ENCODE measurements at places on chromosomes 2 and 18. TPM values are rescaled to one million over a fixed set of nuclear protein-coding genes. Genes with fewer than 3 reads are reported as not detected.

- DNase-seq, result no peak
- H3K4me1 ChIP-seq, result peaks cover 28% of the 10 kb centered on the region
- H3K4me3 ChIP-seq, result no peak overlapping the region
- H3K27me3 ChIP-seq, result no peaks in the 10 kb centered on the region
- H3K36me3 ChIP-seq, result no peaks in the 10 kb centered on the region
- no peak overlapping the region for H3K27ac ChIP-seq
Observed at GRCh38 chr2:205657579-205657978, 24.7 kb upstream of the NRP2 start.

The REG3G gene
- total RNA-seq, result not detected

- no peaks in the 10 kb centered on the region for H3K27me3 ChIP-seq
- H3K4me3 ChIP-seq, result no peak overlapping the region
- no peak for DNase-seq
- H3K27ac ChIP-seq, result no peak overlapping the region
Observed at GRCh38 chr2:190635781-190636180, 13.1 kb upstream of the NAB1 start.

The NTSR2 gene
- total RNA-seq, result not detected

DNA sequence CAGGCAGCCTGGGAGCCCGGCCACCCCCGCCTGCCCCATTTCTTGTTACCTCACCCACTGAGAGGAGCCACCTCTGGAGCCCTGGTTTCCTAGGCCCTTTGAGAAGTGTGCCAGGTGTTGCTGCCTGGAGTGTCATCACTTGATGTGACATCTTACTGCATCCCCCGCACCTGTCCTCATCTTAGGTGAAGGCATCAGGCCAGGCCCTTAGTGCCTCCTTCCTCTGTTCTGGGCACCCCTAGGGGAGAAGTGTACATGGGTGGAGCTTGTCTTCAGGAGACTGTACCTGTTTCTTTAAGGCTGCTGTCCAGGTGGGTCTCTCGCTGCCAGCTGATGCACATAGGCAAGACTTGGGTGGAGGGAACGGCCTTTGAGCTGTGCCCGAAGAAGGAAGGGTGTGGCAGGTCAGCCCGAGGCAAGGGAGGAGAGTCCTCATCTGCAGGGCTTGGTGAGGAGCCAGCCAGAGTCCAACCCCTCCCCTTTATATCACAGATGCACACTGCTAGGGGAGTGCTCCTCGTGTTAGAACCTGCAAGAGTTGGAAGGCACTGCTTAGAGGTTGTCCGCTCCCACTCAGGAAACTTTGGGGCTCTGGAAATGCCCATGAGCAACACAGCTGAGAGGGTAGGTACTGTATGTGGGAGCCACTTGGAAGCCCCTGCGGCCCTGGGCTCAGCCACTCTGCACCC, 45.9 kb downstream of the NCK2 start:
- peaks cover 27% of the 10 kb centered on the region for H3K4me1 ChIP-seq
- H3K36me3 ChIP-seq, result no peaks in the 10 kb centered on the region
- no peak overlapping the region for H3K4me3 ChIP-seq
- peak overlapping the region; percentile 38 for H3K27ac ChIP-seq
- DNase-seq, result no peak

DNA sequence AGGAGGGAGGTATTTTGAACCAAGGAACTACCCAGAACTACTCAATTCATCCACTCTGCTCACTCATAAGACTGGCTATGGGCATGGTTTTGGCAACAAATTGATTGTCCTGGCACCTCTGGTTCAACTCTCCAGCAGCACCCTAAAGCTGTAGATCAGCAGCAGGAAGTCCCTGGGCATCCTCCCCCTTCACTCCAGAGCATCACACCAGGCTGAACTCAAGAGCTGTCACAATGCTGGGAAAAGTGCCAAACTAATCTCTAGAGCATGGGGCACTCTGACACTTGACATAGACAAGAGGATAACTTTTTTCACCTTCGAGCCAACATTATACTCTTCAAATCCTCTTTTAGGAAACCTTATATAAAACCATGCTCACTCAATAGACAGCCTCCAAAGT, 154.1 kb upstream of the RBBP8 start:
- no peak for DNase-seq
- H3K36me3 ChIP-seq, result no peaks in the 10 kb centered on the region
- no peak overlapping the region for H3K4me3 ChIP-seq

- DNase-seq, result no peak
- H3K27ac ChIP-seq, result no peak overlapping the region
Observed at GRCh38 chr2:9795071-9795470, 48.2 kb upstream of the TAF1B start.

The LINC00305 gene
- total RNA-seq, result not detected

The BCL2 gene
- 4.2 TPM for total RNA-seq

- no peaks in the 10 kb centered on the region for H3K27me3 ChIP-seq
- no peak overlapping the region for H3K27ac ChIP-seq
- H3K4me3 ChIP-seq, result no peak overlapping the region
- H3K36me3 ChIP-seq, result no peaks in the 10 kb centered on the region
Observed at GRCh38 chr2:22497789-22498188, 887.2 kb upstream of the KLHL29 start.

GRCh38 chr2:202237787-202238233, 587 bp downstream of the SUMO1 start:
- H3K27me3 ChIP-seq, result no peaks in the 10 kb centered on the region
- H3K4me1 ChIP-seq, result peaks cover 15% of the 10 kb centered on the region
- peak; percentile 51 for DNase-seq
- peak overlapping the region; percentile 53 for H3K27ac ChIP-seq
- peak overlapping the region; percentile 65 for H3K4me3 ChIP-seq

- H3K36me3 ChIP-seq, result peaks cover 38% of the 10 kb centered on the region
- DNase-seq, result no peak
- no peaks in the 10 kb centered on the region for H3K27me3 ChIP-seq
- no peak overlapping the region for H3K4me3 ChIP-seq
- no peaks in the 10 kb centered on the region for H3K4me1 ChIP-seq
- H3K27ac ChIP-seq, result no peak overlapping the region
Observed at GRCh38 chr2:197558393-197558792, 42.5 kb downstream of the MOB4 start.

The MCFD2 gene
- 97.6 TPM for total RNA-seq

The KLHL30 gene
- 0.50 TPM for total RNA-seq

The KCNS3 gene
- total RNA-seq, result 4.9 TPM

The CHRND gene
- not detected for total RNA-seq

DNA sequence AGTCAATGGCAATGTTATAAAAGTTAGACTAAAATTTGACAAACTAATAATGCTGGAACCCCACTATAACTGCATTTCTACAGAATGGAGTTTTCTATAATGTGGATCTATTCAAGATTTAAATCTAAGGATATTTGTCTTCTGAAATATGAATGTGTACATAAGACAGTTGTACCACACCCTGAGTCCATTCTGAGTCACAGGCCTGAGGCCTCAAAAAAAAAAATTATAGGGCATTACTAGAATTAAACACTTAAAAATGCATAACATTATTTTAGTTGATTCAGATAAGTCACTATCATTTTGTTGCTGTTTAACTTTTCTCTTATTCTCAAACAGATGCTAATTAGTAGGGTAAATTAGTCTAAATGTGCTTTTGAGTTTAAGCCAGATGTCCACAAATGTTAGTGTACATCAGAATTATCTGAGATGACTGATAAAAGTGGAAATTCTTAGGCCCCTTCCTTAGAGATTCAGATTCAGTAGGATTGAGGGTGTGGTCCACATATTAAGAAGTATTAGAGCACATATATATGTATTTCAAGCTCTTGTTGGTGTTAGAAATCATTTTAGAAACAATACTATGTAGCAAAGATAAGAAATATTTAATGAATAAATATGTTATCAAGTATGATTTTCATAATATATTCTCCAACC, 42.4 kb upstream of the COL5A2 start:
- H3K36me3 ChIP-seq, result no peaks in the 10 kb centered on the region
- H3K27me3 ChIP-seq, result no peaks in the 10 kb centered on the region
- peak overlapping the region; percentile 19 for H3K27ac ChIP-seq

- H3K4me3 ChIP-seq, result no peak overlapping the region
- DNase-seq, result no peak
- no peaks in the 10 kb centered on the region for H3K27me3 ChIP-seq
- peaks cover 34% of the 10 kb centered on the region for H3K4me1 ChIP-seq
- H3K27ac ChIP-seq, result no peak overlapping the region
Observed at GRCh38 chr2:65655000-65655399, 222.6 kb upstream of the SPRED2 start.

The LIMS4 gene
- total RNA-seq, result 2.7 TPM

- DNase-seq, result peak; percentile 10
- H3K27ac ChIP-seq, result no peak overlapping the region
- H3K27me3 ChIP-seq, result no peaks in the 10 kb centered on the region
- H3K4me3 ChIP-seq, result no peak overlapping the region
- no peaks in the 10 kb centered on the region for H3K4me1 ChIP-seq
Observed at GRCh38 chr2:185291035-185291647, 447.5 kb upstream of the FSIP2 start.

The CIDEA gene
- total RNA-seq, result not detected

The DPP4 gene
- not detected for total RNA-seq

- no peaks in the 10 kb centered on the region for H3K36me3 ChIP-seq
- H3K27me3 ChIP-seq, result no peaks in the 10 kb centered on the region
- DNase-seq, result no peak
- H3K27ac ChIP-seq, result no peak overlapping the region
- no peak overlapping the region for H3K4me3 ChIP-seq
- peaks cover 7% of the 10 kb centered on the region for H3K4me1 ChIP-seq
Observed at GRCh38 chr2:205872716-205873115, 190.4 kb downstream of the NRP2 start.

DNA sequence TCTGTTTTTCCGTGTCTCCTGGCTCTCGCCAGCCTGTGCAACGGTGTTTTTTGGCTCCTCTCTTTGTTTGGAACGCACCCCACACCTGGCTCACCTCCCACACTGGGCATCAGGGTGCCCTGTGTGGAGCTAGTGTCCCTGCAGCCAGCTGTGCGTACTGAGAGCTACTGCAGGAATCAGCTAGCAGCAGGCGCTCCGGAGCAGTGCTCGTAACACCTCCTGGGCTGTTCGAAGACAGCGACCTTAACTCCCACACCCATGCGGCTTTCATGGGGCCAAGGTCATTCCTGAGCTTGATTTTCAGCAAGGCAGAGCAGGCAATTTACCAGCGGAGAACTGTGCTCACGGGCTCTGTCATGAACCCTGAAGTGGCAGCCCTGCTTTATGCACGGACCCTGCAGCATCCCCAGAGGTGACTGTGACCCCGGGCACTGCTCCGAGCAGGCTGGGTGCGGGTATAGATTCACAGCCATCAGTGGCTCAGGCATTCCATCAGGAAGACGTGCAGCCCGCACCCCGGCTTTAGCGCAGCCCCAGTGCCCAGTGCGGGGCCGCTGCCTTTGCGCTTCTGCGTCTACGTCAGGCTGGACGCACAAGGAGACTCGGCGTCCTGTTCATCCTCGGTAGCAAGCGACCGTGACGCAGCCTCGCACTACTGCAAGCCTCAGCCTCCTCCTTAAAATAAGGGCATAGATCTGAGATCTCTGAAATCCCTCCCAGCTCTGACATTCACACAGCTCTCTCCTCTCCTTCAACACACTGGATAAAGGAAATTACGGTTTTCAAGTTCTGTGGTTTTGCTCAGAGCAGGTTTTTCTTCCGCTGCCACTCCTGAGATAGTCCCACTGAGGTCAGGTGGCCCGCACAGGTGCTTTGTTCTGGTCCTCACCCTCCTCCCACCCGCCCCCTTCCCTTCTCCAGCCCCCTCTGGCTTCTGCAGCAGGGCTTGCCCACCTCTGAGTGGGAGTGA, 58.2 kb downstream of the ADI1 start:
- no peak overlapping the region for H3K27ac ChIP-seq
- H3K27me3 ChIP-seq, result no peaks in the 10 kb centered on the region
- peak; percentile 31 for DNase-seq
- no peak overlapping the region for H3K4me3 ChIP-seq
- H3K4me1 ChIP-seq, result peaks cover 19% of the 10 kb centered on the region
- peaks cover 33% of the 10 kb centered on the region for H3K36me3 ChIP-seq

DNA sequence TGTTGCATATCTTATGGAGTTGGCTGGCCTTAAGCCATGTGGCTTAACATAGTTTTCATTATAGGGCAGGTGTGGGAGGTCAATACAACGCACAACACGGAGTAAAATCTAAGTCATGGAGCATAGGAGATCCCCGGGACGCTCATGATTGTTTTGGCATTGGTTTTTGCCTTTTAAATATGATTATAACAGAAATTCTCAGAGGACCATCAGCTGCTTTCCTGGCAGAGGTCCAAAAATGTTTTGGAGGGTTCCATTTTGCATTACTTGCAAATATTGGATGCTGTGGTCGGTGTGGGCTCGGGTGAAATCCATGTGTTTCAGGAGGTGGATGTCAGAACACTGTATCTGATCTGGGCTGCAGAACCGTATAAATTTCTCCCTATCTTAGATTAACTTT, 3.4 kb downstream of the NCOA1 start:
- H3K4me1 ChIP-seq, result peaks cover 22% of the 10 kb centered on the region
- no peaks in the 10 kb centered on the region for H3K27me3 ChIP-seq
- no peak for DNase-seq
- H3K27ac ChIP-seq, result no peak overlapping the region
- peaks cover 3% of the 10 kb centered on the region for H3K36me3 ChIP-seq
- H3K4me3 ChIP-seq, result no peak overlapping the region

GRCh38 chr2:141848191-141848590, 282.6 kb downstream of the LRP1B start:
- H3K36me3 ChIP-seq, result no peaks in the 10 kb centered on the region
- no peak for DNase-seq
- H3K4me3 ChIP-seq, result no peak overlapping the region
- no peaks in the 10 kb centered on the region for H3K4me1 ChIP-seq

The INHBB gene
- 0.09 TPM for total RNA-seq

Measured in SJSA1 (cell line).